ENCODE measurements at places on chromosomes 11 and 22.

- DNase-seq, result no peak
Observed at GRCh38 chr11:21343204-21343603, 673.8 kb downstream of the NELL1 start.

DNA sequence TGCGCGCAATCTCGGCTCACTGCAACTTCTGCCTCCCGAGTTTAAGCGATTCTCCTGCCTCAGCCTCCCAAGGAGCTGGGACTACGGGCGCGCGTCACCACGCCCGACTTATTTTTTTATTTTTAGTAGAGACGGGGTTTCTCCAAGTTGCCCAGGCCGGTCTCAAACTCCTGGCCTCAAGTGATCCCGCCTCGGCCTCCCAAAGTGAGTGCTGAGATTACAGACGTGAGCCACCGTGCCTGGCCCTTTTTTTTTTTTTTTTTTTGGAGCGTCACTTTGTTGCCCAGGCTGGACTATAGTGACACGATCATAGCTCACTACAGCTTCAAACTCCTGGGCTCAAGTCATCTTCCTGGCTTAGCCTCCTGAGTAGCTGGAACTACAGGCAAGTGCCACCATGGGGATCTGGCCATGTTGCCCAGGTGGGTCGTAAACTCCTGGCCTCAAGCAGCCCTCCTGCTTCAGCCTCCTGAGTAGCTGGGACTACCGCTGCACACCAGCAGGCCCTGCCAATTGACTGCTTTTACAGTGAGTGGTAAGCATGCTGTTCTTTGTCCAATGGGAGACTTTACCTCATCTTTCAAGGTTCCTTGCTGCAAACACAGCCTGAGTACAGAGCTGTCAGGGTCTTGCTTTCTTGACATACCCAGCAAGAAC, 600 bp upstream of the CENPM start:
- DNase-seq, result no peak

GRCh38 chr11:124920870-124921609, 2.0 kb downstream of the HEPN1 start:
- peak; percentile 74 for DNase-seq

DNA sequence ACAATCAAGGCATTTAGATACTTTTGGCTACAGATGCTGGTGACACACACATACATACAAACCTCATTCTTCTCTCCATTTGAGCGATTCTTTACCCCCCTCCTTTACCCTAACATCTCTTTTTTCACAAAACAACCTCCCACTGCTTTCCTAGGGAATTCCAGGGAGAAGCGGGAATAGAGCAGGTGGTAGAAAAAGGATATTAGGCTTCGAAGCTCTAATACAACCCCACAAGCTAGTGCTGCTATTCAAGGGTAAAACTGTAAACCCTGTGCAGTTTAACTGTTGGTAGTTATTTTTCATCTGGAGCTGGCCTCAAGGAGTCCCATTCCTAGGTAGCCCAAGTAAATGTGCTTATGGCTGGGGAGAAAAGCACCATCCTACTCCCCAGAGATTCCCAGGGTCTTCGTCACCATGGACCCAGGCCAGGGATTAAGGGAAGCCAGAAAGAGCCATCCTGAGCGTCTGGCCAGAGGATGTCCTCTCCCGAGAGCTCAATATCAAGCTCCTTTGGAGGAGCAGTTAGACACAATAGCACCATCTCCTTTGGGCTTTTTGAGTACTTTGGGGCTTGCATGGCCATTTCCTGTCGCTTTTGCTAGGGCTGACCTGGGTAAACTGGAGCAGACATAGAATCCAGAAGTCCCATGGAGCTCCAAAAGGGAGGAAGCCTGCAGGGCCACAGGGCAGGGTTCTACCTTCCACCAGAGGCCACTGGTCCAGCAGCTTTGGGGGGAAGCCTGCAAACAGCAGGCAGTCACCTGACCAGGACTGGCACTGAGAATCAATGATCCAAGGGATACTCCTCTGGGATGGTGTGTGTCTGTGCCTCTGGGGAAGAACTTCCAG, 3.1 kb downstream of the MAML2 start:
- peak; percentile 36 for DNase-seq

DNA sequence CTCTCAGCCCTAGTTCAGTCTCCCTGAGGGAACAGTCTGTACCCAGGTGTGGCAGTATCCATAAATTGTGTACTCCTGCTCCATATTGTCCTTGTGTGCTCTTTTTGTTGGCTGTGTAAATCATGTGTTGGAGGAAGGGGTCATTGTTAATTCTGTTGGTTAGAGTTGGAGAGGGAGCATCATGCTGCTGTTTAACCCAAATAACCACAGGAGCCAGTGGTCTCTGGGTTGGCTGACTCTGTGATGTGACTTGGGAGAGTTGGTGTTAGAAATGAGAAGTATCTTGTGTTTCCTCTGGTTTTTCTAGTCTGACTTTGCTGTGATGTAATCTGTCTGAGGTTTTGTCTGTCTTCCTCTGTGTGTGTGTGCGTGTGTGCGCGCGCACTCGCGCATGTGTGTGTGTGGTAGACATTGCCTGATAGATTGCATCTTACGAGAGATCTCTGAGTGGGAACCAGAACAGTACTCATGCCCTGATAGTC, 30.5 kb downstream of the CTNND1 start:
- DNase-seq, result peak; percentile 42

DNA sequence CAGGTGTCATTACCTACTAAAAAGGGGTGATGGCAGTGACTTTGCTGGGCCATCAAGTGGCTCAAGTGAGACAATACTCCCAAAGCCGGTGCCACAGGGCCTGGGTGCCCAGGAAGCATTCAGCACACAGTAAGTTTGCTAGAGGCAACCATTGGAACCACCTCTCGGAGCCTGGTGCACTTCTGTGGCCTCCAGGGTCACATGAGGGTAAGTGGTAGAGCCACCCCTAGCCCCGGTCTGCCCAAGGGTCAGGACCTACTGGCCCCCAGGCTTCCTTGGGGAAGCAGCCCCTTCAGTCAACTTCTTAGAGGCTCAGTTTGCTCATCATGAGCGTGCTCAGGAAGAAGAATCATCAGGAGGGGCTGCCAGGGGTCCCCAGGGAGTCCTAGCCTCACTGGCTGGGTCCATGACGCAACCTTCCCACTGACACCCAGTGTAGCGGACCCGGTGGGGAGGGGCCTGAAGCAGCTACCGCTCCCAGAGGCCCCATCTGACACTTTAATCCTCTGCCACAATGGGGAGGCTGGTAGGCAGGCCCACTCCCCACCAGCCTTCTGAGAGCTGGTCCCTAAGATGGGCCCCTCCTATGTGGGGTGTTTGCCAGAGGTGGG, 17.5 kb upstream of the RASL10A start:
- DNase-seq, result no peak

Data from fibroblast of lung (primary cell).